Activated CD4-positive, CD25-positive, alpha-beta regulatory T cell (primary cell): ENCODE measurements at places on chromosomes 7 and 10.

DNA sequence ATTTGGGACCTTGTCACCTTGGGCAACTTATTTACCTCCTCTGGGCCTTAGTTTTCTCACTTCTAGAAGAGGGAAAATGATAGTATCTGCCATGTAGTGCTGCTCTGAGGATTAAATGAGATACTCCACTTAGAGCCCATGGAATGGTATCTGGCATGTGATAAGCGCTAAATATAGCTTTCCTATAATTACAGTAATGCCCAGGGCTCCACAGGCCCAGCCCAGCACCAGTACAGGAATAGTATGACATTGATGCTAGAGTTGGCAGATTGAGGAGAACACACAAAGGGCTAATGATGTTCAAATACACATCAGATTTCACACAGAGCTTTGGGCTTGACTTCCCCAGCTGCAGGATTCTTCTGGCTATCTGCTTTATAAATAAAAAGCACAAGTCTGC lies 34.9 kb downstream of the FAS start:
- DNase-seq, result no peak

- DNase-seq, result no peak
Observed at GRCh38 chr10:103653581-103654037, 160.1 kb downstream of the NEURL1 start.

GRCh38 chr7:111789870-111790269 lies 227.6 kb upstream of the IMMP2L start:
- DNase-seq, result no peak

DNA sequence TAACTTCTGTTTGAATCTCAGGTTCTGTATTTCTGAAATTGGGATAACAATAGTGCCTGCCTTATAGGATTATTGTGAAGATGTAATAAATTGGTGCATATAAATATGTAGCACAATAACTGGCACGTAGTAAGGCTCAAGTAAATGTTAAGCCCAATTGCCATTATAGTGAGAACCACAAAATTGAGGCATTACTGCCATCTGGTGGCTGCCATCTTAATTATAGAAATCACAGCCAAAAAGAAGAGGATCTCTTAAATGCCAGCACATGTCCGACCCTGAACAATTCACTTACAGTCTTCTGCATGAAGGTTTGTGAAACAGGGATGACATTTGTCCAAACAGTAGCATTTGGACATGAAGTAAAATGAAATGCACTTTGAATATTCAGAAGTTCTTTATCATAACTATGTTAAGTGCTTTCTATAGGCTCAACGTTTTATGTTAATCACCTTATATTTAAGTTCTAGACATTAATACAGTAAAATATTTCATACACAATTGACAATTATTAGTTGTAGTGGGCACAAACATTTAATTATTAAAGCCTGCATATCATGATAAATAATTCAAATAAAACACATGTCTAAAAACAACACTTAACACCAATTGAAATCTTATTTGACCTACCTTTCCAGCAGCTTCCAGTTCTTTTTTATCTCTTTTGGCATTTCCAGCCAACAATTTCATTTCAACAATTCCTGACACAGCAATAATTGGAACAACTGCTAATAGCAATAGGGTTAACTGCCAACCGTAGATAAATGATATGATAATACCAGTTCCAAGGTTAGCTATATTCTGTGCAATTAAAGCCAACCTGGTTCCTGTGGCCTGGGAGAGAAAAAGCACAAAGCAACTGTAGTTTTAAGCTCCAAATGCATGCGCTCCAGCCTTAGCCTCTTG lies 58.5 kb downstream of the ABCB4 start:
- DNase-seq, result peak; percentile 38

DNA sequence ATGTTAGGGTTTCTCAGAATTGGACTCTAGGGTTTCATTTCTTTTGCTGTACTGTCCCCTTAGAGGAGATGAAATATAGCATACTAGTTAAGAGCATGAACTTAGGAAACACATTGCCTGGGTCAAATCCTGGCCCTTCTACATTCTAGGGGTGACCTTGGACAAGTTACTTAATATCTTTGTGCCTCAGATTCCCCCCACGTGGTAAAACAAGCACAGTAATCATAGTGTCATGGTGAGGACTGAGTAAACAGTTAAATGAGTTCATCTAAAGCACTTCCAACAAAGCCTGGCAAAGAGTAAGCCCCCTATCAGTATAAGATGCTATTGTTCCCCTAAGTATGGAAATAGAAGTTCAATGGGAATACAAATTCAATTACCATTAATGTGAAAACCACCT lies 5.1 kb downstream of the DPY19L1 start:
- no peak for DNase-seq

GRCh38 chr10:59864141-59864962 lies 42.0 kb downstream of the CCDC6 start:
- DNase-seq, result no peak

GRCh38 chr10:36608251-36608650 lies 517.1 kb upstream of the ANKRD30A start:
- DNase-seq, result no peak

DNA sequence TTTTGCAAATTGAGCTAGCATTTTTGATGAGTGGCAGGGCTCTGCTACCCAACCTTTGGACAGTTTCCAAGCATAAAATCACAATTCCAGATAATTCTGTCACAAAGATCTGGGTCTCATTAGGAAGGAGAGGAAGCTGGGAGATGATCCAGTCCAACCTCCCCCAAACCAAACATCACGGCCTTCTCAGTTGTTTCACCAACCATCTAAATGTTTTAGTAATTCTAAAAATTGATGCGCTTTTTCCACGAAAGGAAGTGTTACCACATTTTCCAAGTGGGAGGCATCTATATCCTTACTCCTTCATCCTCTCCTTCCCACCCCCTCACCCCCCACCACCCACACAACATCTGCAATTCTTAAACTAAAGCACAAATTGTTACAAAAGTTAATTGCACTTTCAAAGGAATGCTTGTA lies 108.3 kb downstream of the EGFR start:
- no peak for DNase-seq

DNA sequence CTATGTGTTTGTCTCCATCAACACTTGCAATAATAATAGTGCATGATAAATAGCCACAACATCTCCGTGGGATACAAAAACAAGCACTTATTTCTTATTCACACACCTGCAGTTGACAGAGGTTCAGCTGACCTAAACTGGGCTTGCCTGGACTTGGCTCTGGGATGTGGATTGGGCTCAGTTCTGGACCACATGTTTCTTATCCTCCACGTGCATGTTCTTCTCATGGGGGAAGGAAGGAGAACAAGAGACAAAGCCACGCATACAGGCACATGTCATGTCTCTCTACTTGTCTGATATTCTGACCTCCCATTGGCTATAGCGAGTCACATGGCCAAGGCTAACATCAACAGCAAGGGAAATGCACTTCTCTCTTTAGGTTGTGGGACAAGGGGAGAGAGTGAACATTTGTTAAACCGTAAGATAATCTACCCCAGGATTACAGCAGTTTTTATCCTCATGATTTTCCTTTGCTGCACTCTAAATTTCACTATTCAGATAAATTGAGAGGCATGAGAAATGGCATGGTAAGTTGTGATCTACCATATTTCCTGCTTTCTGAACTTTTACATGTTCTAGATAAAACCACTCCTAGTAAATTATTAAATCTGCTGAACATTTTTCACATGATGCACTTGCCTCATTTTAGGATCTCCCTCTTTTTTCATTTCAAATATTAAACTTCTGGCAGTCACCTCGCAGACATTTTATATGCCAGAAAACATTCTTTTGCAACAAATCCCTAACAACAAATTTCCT lies 33.7 kb downstream of the CFAP58 start:
- no peak for DNase-seq

GRCh38 chr10:120286280-120286679 lies 170.7 kb upstream of the PLPP4 start:
- no peak for DNase-seq

GRCh38 chr10:131214521-131215244 lies 96.8 kb downstream of the TCERG1L start:
- DNase-seq, result no peak

DNA sequence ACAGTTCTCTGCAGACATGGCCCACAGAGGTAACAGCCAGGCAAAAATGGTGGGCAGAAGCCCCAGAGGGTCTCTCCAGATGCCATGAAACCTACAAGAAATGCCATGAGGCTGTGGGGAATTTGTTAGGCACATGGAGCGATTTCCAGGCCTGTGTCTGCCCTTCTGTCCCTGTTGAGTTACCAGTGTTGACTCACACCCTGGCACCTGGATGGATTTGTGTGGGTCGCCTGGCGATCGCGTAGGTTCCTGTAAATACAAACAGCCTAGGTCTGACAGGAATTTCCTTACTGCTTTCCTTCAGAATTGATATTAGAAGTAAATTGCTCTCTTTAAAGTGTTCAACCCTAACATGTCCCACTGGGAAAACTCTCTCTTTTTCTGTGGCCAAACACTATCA lies 164.9 kb upstream of the EEPD1 start:
- DNase-seq, result no peak

GRCh38 chr7:29495653-29496052 lies 68.0 kb upstream of the PRR15 start:
- DNase-seq, result no peak

- DNase-seq, result no peak
Observed at GRCh38 chr7:139572071-139572470, 48.6 kb downstream of the CLEC2L start.
